ENCODE measurements at places on chromosomes 6 and 20.

GRCh38 chr6:157715728-157716164, 107.3 kb upstream of the SNX9 start:
- no peak for DNase-seq

DNA sequence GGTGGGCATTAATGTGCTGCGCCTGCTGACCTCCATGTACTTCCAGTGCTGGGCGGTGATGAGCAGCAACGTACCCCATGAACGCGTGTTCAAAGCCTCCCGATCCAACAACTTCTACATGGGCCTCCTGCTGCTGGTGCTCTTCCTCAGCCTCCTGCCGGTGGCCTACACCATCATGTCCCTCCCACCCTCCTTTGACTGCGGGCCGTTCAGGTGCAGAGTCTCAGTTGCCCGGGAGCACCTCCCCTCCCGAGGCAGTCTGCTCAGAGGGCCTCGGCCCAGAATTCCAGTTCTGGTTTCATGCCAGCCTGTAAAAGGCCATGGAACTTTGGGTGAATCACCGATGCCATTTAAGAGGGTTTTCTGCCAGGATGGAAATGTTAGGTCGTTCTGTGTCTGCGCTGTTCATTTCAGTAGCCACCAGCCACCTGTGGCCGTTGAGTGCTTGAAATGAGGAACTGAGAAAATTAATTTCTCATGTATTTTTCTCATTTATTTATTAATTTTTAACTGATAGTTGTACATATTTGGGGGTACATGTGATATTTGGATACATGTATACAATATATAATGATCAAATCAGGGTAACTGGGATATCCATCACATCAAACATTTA, 35.2 kb upstream of the NOP56 start:
- no peak for DNase-seq

DNA sequence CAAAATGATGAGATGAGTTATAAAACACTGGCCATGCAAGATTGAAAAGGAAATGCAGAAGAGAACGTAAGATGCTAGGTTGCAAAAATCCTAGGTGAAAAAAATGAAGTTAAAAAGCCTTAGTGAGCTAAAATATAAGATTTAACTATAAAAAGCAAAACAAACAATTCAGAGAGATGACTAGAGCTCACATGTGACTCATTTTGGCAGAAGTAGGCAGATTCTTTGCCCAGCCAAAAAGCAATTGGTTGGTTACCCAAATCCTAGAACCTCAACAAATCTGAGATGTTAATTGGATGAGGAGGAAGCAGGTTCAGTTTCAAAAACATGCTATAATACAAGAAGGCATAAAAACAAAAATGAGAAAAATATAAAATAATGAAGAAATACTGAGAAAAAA, 249.1 kb downstream of the OGFRL1 start:
- DNase-seq: no peak

GRCh38 chr6:41651246-41651961, 13.1 kb downstream of the MDFI start:
- no peak for DNase-seq

DNA sequence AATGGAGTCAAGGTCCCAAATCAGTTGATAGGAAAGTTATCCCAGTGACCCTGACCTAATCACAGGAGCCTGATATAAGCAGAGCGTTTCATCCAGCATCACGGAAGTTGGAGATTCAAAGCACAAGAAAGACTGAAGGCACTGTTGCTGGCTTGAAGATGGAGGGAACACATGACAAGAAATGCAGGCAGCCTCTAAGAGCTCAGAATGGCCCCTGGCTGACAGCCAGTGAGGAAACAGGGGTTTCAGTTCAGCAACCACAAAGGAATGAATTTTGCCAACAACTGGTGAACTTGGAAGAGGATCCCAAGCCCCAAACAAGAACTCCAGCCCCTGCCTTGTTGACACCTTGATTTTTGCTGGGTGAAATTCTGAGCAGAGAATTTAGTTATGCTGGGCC, 778.5 kb downstream of the MAFB start:
- DNase-seq: no peak

- no peak for DNase-seq
These were observed 102.0 kb upstream of the TNFAIP3 start for GRCh38 chr6:137765059-137765458.

- DNase-seq: no peak
These were observed 135.5 kb upstream of the PHACTR3 start for GRCh38 chr20:59468831-59469230.

DNA sequence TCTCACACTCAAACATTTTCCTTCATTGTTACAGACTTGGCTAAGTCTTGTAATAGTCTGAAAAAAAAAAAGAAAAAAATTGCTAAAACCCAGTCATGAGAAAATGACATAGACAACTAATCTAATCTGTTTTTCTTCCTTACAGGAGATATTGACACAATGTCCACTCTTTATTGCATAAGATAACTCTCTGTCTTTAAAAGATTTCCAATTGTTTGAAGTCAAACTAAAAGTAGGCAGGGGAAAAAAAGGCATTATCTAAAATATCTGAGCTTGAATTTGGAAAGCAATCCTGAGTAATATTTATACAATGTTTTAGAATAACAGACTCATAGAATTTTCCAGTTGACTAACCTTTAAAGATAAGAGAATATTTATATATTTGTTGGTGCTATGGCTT, 233.0 kb upstream of the CEP162 start:
- no peak for DNase-seq

DNA sequence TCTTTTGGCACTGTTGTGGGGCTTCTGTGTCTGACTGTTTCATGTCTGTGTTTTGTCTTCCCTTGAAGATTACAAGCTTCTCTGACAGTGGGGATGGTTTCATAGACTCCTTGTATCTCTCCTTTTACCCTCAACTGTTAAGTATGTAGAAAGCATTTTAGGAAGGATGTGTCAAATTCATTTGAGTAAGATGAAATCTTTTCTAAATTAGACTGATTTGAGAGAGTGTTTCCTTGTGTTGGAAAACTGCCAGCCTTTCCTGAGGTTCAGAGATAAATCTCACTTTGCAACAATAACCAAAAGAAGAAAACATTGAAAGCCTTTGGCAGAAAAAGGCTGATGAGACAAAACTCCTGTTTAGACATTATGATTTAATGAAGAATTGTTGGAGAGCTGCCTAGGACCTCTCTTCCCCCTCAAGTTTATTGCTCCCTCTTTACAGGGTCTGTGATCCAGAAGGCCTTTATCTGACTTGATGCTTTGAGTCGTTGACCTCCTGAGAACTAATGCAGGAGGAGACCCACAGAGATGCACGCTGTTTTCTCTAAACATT, 68.3 kb downstream of the ANKS1A start:
- peak; percentile 3 for DNase-seq

DNA sequence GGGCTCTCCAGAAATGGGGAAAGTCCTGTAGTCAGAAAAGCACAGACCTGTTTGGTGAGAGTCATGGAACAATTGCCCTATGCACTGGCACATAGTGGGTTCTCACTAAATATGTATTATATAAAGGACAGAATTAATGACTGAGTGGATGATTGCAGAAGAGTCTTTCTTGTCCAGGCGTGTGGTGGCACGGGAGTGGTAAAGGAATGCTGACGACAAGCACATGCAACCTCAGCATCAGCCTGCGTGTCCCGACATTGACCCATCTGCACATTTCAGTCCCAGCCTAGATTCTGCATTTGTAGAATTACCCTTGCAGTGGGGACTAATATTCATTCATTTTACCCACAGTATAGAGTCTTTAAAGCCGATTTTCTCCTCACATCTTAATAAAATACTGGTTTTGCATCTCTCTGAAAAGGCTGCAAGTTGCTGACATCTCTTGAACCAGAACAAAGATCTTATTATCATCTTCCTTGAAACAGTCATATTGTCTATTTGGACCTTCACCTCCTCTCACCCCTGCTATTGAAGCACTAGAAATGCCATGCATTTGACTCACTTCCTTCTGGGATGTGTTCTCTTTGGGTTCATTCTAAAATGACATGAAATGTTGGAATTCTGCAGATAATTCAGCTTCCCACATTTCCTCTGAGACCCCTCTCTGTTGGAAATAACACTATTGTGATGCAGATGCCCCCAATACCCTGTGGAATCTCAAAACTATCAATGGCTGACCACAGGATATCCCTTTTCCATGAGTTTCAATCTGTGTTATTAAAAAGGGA, 883.6 kb upstream of the FLRT3 start:
- no peak for DNase-seq

DNA sequence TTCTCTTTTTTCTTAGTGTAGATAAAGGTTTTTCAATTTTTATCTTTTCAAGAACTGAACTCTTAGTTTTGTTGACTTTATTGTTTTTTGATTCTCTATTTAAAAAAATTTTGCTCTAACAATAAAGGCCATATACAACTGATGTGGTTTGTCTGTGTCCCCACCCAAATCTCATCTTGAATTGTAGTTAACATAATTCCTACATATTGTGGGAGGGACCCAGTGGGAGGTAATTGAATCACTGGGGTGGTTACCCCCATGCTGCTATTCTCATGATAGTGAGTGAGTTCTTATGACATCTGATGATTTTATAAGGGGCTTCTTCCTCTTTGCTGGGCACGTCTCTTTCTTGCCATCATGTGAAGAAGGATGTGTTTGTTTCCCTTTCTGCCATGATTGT, 199.8 kb downstream of the DHX35 start:
- DNase-seq: no peak

DNA sequence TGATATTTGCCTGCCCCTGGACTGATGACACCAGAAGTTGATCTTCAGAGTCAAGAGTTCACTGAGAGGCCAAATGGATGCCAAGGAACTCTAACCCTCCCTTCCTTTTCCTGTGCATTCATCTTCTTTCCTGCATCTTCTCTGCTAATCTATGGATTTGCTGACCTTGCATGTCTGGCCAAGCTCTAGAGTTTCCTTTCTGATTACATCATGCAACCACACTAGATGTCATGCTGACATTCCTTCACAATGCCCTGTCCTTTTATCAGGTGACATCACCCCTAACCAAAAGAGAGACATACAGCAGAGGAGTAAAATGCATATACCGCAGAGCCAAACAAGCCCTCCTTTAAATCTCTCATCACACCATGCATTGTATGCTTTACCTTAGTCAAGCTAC, 487.6 kb downstream of the TFAP2A start:
- DNase-seq: no peak

- peak; percentile 65 for DNase-seq
These were observed 7.5 kb downstream of the FAM110A start for GRCh38 chr20:840858-841567.

GRCh38 chr20:50133474-50134217, 19.9 kb downstream of the PEDS1 start:
- DNase-seq: no peak

- DNase-seq: no peak
These were observed 46.6 kb upstream of the PTPRK start for GRCh38 chr6:128567029-128567428.

- no peak for DNase-seq
These were observed 23.7 kb downstream of the SNRPB start for GRCh38 chr20:2446845-2447244.

DNA sequence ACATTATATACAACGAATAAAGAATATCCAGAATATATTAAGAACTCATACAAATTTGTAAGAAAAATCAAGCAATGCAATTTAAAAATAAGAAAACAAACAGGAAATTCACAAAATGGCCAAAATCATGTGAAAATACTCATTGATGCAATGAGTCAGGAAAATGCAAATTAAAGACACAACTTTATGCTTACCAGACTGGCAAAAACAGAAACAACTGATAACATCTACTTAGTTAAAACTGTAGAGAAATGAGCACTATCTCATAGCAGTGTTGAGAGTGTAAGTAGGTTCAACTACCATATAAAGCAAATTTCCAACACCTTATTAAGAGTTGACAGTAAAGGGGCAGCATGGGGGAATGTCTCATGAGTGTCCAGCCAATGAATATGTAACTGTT, 62.3 kb downstream of the SYCP2 start:
- DNase-seq: no peak

GRCh38 chr6:111774346-111774703, 98.9 kb downstream of the FYN start:
- no peak for DNase-seq

- DNase-seq: no peak
These were observed 214.5 kb downstream of the SOX4 start for GRCh38 chr6:21808045-21808470.

DNA sequence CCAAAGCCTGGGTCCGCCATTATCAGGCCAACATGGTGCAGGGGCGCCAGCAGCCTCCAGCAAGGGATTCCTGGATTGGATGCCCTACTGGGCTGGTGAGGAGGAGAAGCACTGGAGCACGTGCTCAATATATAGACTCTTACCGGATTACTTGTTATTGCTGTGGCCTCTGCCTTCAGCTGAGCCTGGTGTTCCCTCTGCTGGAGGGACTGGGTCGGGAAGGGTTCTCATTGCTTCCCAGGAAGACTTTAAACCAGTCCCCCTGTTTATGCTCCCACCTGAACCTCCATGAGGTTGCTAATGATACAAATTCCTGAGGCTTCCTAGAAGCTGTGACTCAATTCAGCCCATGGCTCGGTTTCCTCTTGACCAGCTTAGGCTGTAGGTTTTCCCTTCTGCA, 186.7 kb upstream of the ARID1B start:
- DNase-seq: peak; percentile 17

DNA sequence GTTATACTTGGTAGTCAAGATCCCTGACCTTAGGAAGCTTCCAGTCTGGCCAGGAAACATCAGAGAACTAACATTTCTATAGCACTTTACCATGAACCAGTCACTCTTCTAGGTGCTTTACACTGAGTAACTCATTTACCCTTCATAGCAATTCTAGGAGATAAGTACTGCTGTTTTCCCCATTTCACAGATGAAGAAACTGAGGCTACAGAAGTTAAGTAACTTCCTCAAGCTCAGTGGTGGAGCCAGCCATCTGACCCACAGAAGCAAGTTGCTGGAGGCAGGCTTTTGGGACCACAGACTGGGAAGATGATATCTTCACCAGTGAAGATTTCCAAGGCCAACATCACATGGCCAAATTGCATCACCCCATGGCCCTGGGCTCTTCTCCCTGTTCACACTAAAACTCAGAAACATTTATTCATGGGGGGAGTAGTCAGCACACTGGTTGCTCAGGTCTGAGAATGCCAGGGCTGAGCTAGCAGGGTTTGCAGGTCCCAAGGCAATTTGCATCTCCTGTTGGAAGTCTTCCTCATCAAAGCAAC, 70.3 kb downstream of the UNC5CL start:
- no peak for DNase-seq

GRCh38 chr6:40172272-40172671, 238.0 kb upstream of the MOCS1 start:
- DNase-seq: no peak

DNA sequence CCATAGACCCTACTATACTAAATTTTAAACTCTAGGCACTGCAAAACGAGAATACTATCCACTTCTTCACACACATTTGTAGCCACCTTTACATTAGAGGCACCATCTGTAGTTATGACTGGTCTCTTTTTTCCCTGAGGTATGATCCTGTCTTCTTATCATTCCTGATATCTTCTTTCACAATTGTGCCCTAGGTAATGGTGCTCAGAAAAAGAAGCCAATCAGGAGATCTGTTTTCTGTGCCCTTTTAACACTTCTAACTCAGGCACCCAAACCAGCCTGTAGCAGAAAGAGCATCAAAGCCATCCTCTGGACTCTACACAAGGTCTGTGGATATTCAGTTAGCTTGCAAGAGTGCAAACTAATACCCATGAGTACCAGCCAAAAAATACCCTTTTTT, 149.7 kb upstream of the SGK1 start:
- no peak for DNase-seq

- DNase-seq: no peak
These were observed 3.9 kb upstream of the ZBTB9 start for GRCh38 chr6:33450434-33450833.

- DNase-seq: no peak
These were observed 98.2 kb upstream of the HDGFL1 start for GRCh38 chr6:22471132-22471690.
